ENCODE measurements at places on chromosomes 2 and 18.

DNA sequence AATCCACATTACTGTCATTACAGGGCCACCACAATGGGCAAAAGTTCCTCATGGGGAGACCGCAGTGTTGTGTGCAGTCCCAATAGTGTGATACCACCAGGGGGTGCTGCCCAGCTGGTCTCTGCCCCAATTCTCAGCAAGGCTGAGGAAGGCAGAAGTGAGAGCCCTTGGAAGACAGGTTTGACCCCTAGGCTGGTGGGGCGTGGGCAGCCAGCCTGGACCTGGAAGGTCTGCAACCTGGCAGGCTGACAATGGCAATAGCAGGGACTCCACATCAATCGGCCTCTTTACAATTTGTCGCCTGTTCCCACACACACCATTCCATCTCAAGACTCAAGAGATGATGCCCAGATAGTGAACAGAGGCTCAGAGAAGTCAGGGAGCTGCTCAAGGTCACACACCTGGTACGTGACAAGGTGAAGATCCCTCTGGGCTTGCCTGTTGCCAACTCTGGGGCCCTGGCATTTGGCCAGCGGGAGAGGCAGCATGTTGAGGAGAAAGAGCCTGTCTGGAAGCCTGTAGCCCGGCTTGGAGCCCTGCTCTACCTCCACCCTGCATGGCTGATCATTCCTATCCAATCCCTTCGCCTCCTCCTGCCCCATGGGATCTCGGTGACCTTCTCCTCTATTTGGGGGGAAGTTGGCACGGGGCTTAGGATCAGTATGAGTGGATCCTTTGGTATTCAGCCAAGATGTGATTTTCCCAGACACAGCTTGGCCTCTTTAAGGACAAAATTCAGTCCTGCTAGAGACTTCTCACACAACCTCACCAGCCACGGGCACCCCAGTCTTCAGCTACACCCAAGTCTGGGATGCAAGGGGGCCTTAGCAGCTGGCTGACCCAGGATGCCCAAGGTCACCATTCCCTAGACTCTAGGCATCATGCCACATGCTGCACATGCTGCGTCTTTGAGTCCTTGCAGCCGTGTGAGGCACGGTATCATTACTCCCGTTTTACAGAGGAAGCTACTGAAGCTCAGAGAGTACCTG is 2.9 kb upstream of the ATOH8 start:
- H3K27me3 ChIP-seq = peaks cover 16% of the 10 kb centered on the region
- H3K4me3 ChIP-seq = no peak overlapping the region
- DNase-seq = peak; percentile 46
- peaks cover 31% of the 10 kb centered on the region for H3K4me1 ChIP-seq
- no peak overlapping the region for H3K27ac ChIP-seq

DNA sequence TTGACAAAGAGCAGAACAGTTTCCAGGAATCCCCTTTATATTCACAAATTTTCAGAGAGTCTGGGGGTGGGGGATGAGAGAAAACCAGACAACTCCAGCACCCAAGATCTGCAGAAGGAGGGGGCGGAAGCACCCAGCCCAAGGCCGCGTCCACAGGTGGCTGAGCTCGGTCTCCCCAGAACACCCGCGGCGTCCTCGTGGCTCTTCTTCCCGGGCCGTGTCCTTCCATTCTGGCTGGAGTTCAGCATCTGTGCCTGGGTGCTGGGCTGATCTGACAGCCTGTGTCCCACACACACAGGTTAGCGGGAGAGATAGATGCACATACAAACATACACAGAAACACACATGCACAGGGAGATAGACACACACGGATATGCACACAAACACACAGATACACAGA is 455.8 kb upstream of the SALL3 start:
- no peaks in the 10 kb centered on the region for H3K4me1 ChIP-seq
- H3K36me3 ChIP-seq = no peaks in the 10 kb centered on the region
- no peak overlapping the region for H3K27ac ChIP-seq
- peaks cover 4% of the 10 kb centered on the region for H3K27me3 ChIP-seq
- H3K4me3 ChIP-seq = no peak overlapping the region

- DNase-seq = no peak
- H3K4me1 ChIP-seq = peaks cover 26% of the 10 kb centered on the region
- H3K4me3 ChIP-seq = no peak overlapping the region
Observed at GRCh38 chr2:100236166-100236565, 86.1 kb downstream of the LONRF2 start.

DNA sequence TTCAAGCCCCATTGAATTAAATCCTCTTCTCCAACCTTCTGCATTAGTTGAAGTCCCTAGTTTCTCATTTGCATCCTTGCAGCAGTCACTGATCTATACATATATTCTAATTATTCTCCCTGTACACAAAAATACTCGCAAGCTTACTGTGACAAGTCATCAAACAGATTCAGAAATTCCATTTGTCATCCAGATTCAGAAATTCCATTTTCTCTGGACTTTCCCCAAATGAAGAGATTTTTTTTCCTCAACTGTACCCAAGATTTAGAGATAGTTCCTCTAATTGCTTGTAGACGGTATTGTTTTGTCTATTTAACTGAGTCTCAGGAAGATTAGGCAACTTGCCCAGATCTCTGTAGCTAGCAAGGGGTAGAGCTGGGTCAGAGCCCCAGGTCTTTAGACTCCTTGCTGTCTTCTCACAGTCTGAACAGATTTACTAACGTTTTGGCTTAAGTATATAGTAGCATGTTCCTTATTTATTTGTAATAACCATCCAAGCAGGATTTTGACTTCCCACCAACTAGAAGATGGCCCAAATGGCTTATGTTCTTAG is 34.2 kb downstream of the RAB12 start:
- no peaks in the 10 kb centered on the region for H3K4me1 ChIP-seq
- no peaks in the 10 kb centered on the region for H3K27me3 ChIP-seq
- H3K36me3 ChIP-seq = peaks cover 21% of the 10 kb centered on the region
- no peak overlapping the region for H3K4me3 ChIP-seq
- DNase-seq = no peak

- no peak overlapping the region for H3K4me3 ChIP-seq
- no peak for DNase-seq
- no peaks in the 10 kb centered on the region for H3K27me3 ChIP-seq
- no peak overlapping the region for H3K27ac ChIP-seq
- no peaks in the 10 kb centered on the region for H3K36me3 ChIP-seq
Observed at GRCh38 chr18:68893354-68893753, 95.5 kb downstream of the CCDC102B start.

DNA sequence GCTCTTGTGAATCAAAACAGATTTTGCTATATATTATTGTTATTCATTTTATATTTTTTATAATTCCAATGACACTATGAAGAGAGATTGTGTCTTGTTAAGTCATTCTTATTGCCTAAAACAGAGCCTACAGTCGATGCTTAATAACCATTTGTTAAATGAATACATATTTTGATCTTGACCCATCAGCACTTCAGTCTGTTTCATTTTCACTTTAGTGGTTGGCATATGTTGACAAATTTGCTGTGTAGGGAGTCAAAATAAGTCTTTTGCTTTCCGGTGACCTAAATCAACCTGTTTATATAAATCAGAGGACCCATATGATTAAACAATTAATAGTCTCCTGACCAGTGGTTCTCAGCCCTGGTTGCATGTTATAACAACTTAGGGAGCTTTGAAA is 97.1 kb downstream of the TXNL1 start:
- H3K27me3 ChIP-seq = no peaks in the 10 kb centered on the region
- H3K4me3 ChIP-seq = no peak overlapping the region
- H3K36me3 ChIP-seq = no peaks in the 10 kb centered on the region
- no peak overlapping the region for H3K27ac ChIP-seq
